ENCODE measurements at places on chromosomes 16 and 17.

GRCh38 chr17:36944553-36944952, 4.2 kb upstream of the AATF start:
- DNase-seq, result no peak

DNA sequence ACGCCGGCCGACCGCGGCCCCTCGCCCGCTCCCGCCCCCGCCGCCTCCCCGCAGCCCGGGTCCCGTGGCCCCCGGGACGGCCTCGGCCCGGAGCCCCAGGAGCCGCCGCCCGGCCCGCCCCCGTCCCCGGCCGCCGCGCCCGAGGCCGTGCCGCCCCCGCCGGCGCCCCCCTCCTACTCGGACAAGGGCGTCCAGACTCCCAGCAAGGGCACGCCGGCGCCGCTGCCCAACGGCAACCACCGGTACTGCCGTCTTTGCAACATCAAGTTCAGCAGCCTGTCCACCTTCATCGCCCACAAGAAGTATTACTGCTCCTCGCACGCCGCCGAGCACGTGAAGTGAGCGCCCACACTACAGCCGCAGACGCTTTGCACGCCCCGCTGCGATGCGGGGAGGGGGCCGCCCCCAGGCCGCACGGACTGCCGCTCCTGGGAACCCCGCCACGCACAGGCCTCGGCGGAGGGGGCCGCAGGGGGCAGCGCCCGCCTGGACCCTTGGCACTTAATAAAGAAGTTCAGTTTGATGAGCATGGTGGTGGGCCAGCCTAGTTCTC, 35.5 kb upstream of the ZC3H18 start:
- DNase-seq, result peak; percentile 18

DNA sequence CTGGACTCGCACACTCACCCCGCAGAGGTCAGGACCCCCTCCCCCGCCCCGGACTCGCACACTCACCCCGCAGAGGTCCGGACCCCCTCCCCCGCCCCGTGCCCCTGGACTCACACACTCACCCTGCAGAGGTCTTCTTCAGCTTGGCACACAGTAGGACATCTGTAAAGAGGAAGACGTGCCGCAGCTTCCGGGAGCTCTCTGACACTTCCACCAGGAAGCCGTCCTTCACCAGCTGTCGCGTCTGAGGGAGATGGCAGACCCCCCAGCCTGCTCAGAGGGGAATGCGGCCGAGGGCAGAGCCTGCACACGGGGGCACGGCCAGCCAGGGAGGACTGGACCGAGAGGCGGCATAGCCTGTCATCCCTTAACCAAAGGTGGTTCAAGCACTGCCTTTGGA, 72.9 kb downstream of the TIMM22 start:
- no peak for DNase-seq

DNA sequence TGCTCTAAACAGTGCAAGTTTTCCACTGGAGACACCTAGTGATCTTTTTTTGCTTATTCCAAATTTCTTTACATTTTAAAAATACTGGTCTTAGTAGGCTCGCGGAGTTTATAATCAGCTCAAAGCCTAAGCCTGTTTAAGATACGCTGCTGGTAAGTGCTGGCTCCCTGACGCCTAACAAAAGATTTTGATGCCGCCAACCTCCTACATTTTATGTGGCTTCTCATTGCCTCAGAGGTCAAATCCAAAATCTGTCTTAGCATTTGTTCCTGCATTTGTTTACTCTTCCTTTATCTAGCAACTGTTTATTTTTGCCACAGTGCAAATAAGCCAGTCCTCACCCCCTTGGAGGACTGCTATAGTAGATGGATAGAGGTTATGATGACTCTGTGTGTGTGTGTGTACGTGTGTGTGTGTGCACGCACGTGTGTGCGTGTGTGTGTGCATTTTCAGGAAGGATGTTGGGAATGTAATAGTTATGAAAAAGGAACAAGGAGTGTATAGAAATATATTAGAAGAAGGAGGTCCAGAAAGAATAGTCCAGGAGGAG, 24.8 kb downstream of the HS3ST3B1 start:
- no peak for DNase-seq

- DNase-seq, result no peak
Observed at GRCh38 chr17:5913032-5913531, 157.1 kb upstream of the WSCD1 start.

DNA sequence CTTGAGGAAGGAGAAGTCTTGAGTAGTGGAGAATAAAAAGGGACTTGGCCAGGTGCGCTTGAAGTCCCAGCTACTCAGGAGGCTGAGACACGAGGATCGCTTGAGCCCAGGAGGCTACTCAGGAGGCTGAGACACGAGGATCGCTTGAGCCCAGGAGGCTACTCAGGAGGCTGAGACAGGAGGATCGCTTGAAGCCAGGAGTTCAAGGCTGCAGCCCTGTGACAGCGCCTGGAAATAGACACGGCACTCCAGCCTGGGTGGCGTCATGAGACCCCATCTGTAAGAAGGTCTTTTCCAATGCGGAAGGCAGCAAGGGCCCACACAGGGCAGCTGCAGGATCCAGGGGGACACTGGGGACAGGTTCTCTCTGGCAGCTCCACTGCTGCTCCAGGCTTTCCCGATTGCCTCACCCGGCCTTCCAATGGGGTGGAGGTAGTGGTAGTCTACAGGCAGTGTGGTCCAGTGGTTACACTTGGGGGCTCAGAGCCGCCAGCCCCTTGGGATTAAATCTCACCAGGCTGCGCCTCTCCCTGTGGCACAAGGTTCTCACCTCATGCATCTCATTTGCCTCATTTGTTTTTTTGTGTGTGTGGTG, 143.4 kb downstream of the SEC14L1 start:
- no peak for DNase-seq

DNA sequence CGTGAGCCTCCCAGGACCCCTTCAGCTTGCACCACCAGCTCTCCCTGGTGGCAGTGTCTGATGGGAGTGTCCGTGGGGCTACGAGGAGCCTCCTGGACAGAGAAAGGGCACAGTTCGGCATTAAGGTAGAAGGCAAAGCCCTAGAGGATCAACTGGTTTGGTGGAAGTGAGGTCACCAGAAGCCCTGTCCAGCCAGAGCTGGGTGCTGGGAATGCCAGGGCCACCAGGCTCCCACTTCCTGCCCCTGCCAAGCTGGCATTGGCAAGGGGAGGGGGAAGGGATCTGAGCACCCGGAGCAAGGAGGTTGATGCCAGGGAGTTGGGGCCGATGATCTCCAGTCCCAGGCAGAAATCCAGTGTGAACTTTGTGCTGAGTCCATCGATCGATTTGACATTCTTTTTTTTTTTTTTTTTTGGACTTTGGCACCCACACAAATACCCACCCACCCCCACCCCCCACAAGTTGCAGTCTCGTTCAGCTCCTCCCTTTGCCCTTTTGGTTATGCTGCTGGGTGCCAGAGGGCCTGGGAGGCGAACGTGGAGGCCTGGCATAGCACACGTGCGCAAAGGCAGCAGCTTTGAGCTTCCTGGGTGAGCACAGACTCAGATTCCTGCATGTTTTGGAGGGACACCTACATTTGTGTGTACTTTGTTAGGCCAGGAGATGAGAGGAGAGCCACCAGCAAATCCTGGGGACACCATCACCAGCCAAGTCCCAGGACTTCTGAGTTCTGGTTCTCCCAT, 2.1 kb downstream of the NHERF1 start:
- no peak for DNase-seq

- DNase-seq, result no peak
Observed at GRCh38 chr17:72135546-72136325, 14.9 kb downstream of the SOX9 start.

DNA sequence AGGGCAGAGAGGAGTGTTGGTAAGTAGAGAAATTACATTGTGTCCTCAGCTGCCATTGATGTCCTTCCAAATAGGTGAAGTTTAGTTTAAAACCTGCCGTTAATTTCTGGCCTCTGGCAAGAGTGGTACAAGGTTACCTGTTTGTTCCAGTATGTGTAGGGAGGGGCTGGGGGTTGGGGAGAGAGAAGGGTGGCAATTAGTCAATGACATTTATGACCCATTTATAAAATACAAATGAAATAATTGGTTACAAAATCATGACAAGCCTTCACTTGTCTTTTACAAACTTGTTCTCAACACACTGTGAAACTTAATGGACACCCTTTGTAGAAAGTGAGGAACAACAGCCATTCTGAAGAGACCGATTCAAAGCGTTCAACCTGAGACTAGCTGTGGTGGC, 281.0 kb downstream of the FTO start:
- DNase-seq, result no peak

- DNase-seq, result no peak
Observed at GRCh38 chr16:12468552-12468951, 335.1 kb downstream of the CPPED1 start.

DNA sequence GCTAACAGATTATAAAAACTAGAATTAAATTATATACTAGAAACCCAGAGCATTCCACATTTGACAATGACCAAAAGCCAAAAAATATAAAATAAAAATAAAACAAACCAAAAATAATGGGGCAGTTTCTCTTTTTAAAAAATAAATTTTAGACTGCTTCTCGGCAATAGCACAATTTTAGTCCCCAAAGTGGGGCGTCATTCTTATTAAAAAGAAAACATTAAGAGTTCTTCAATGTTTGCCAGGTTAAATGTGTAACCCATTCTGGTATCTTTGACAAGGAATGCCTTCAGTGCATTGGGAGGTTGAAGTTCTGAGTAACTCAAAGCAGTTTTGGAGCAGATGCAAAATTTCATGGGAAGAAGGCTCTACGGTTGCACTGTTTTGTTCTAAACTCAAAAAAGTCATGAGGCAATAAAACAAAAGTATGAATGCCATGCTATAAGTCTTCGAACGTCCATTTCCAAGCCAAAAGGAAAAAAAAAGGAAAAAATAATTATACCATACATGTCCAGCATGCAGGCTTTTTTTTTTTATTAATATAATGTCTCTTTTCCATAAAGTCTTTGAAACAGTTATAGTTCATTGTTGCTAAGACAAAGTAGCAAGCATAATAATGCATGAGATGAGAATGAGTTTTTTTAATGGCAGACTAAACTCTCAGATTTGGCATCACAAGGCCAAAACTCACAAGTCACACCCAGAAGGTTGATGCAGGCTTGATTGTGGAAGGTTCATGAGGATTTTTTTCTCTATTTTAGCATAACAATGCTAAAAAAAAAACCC, 3.1 kb downstream of the MAF start:
- no peak for DNase-seq

GRCh38 chr17:61409301-61410112, 9.9 kb downstream of the TBX2 start:
- DNase-seq, result no peak

GRCh38 chr17:3438368-3438767, 4.7 kb upstream of the OR1E2 start:
- no peak for DNase-seq

- DNase-seq, result no peak
Observed at GRCh38 chr17:69448431-69449102, 34.1 kb downstream of the MAP2K6 start.

GRCh38 chr17:70820276-70820675, 650.9 kb downstream of the KCNJ2 start:
- DNase-seq, result no peak

All from stimulated activated CD4-positive, alpha-beta T cell treated with anti-CD3 and anti-CD28 coated beads, Interleukin-12 subunit alpha, Interleukin-12 subunit beta, amount 100 ng/mL, for 48 hours (primary cell).